ENCODE measurements at places on chromosomes 13 and 19. TPM values are rescaled to one million over a fixed set of nuclear protein-coding genes. Genes with fewer than 3 reads are reported as not detected.

HSD17B14 gene
- 2.0 TPM for total RNA-seq

C19orf85 gene
- total RNA-seq, result not detected

DNA sequence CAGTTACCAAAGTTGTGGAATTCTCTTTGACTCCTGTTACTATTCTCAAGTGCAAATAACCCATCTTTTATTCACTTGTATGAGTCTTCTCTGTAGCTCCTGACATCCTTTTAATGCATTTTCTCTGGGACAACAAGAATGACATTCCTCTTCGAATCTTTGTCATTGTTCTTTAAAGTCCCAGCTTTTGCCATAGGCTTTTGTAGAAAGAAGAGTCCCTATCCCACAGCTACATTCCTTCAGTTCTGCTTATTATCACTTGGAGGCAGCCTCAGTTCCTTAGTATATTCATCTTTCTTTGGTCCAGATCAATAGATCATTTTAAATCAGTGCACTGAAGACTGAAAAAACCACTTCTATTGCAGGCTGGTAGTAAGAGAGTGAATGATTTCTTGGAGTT lies 560.2 kb downstream of the DACH1 start:
- no peaks in the 10 kb centered on the region for H3K36me3 ChIP-seq
- H3K27me3 ChIP-seq, result peaks cover 17% of the 10 kb centered on the region
- no peaks in the 10 kb centered on the region for H3K4me1 ChIP-seq

DNA sequence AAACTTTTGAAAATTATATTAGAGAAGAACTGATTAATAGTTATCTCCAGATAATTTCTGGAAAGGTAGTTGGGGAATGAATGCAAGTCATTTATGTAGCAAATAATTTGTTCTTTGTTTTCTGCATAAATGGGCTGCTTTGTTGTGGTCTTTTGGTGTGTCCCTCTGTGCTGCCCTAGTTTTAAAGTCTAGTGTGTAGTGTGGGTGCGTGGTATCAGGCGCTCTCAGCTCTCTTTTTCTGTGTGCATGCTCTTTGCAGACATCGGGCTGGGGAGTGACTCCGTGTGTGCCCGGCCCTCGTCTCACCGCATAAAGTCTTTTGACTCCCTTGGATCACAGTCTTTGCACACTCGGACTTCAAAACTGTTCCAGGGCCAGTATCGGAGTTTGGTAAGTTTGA lies 94.5 kb downstream of the ARHGEF7 start:
- no peak for DNase-seq
- H3K27ac ChIP-seq, result no peak overlapping the region
- H3K36me3 ChIP-seq, result no peaks in the 10 kb centered on the region
- no peaks in the 10 kb centered on the region for H3K27me3 ChIP-seq
- no peak overlapping the region for H3K4me3 ChIP-seq

DNA sequence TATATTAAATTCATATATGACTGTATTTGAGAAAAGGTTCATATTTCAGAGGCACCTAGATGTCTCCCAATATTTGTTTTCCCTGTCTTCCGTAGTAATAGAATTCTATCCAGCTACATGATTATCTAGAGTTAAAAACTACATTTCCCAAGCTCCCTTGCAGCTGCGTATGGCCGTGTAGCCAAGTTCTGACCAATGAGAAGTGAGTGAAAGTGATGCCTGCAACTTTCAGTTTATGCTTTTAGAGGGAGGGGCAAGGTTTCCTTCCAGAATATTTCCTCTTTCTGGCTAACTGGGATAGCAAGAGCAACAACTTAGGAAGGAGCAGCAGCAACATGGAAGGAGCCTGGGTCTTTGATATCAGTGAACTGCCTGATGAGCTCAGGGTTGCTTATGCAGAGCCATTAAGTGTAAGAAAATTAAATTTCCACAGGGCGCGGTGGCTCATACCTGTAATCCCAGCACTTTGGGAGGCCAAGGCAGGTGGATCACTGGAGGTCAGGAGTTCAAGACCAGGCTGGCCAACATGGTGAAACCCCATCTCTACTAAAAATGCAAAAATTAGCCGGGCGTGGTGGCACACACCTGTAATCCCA lies 23.2 kb upstream of the CYP2A13 start:
- H3K27me3 ChIP-seq, result peaks cover 54% of the 10 kb centered on the region
- no peak overlapping the region for H3K27ac ChIP-seq
- H3K4me1 ChIP-seq, result no peaks in the 10 kb centered on the region
- H3K36me3 ChIP-seq, result no peaks in the 10 kb centered on the region
- H3K4me3 ChIP-seq, result no peak overlapping the region
- DNase-seq, result peak; percentile 47

DNA sequence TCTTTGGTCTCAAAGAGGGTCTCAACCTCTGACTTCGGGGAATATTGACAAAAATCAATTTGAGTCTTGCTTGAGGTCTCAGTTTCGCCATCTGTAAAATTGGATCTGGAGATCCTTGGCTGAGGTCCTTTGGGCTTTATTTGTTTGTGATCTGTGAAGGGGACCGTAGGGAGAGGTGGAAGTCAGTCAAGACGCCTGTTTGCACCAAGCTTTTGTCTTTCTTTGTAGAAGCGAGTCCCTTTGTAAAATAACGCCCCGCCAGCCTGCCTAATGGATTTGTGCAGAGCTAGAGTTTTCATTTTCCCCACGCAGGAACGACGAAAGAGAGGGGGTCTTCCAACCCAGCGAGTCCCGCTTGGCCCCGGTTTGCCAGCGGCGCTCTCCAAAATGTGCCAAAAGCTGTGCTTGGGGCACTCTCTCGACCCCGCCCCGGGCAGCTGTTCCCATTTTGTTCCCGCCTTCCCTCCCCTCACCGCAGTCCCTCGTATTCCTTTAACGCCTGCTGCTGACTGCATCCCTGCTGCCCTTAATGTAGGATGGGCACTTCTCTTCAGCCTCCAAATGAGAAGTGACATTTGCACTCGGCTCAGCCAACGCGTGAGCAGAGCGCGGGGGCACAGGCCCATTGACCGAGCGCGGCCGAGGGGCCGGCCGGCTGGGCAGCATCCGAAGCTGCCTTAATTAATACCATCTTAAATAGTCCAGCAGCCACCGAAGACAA lies 13.0 kb downstream of the ZIC5 start:
- no peak overlapping the region for H3K4me3 ChIP-seq
- peaks cover 28% of the 10 kb centered on the region for H3K4me1 ChIP-seq
- no peak overlapping the region for H3K27ac ChIP-seq
- no peak for DNase-seq
- no peaks in the 10 kb centered on the region for H3K27me3 ChIP-seq
- H3K36me3 ChIP-seq, result peaks cover 10% of the 10 kb centered on the region

DNA sequence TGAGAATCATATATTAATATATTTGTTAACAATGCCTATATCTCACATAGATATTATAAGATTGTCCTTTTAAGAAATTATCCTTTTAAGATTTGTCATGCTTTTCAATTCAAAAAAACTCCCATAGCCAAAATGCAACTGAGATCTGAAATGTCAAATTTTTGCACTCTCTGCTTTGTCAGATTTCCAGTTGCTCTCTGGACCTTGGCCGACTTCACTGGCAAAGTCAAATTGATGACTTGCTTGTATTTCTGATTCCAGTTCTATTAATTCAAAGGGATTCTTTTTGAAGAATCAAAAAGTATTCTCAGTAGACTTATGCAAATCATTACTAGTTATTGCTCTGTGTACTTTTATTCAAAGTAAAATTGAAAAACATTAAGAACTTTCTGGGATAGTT lies 101.2 kb upstream of the SCEL start:
- no peak overlapping the region for H3K27ac ChIP-seq
- H3K36me3 ChIP-seq, result no peaks in the 10 kb centered on the region
- DNase-seq, result no peak
- no peaks in the 10 kb centered on the region for H3K4me1 ChIP-seq
- no peaks in the 10 kb centered on the region for H3K27me3 ChIP-seq

DNA sequence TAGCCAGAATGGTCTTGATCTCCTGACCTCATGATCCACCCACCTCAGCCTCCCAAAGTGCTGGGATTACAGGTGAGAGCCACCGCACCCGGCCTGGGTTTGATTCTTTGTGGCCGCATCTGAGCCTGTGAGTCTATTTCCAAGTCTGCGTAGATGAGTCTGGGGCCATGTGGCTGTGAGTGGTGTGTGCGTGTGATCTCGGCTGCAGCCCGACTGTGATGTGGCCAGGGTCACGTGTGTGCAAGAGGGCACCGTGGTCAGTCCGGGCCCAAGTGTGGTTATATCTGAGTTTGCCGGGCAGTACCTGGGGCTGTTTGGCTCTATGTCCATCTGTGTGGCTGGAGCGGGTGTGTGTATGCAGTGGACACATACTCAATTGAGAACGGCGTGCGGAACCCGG lies 5.4 kb downstream of the MEIS3 start:
- H3K27ac ChIP-seq, result no peak overlapping the region
- no peak overlapping the region for H3K4me3 ChIP-seq
- no peaks in the 10 kb centered on the region for H3K27me3 ChIP-seq

DNA sequence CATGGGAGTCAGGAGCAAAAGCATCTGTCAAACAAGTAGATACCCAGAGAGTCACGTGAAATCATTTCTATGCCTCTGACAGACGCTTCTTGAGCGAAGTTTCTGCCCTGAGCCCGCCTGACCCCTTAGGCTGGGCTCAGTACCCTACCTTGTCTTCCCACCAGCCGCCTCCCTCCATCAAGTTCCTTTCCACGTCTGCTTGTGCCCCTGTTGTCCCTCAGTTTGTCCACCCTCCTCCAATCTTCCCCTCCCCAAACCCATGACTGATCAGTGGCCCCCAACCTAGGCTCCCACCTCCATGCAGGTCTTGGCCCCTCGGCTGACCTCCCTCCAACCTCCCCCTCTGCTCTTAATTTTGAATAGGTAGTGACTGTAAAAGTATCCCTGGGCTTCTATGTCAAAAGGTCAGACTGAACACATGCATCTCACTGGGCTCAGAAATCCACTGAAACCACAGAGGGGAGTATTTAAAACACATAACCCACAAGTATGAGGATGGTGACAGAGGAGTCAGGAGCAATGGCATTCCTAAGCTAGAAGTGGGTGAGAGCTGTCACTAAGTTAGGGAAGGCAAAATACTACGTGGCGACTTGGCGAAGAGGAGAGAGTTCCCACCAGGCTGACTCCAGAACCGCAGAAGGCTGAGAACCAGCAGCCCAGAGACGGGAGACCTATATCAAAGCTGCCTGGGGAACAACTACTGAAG lies 1.7 kb upstream of the ZNF446 start:
- H3K27me3 ChIP-seq, result no peaks in the 10 kb centered on the region
- H3K4me1 ChIP-seq, result peaks cover 6% of the 10 kb centered on the region
- no peaks in the 10 kb centered on the region for H3K36me3 ChIP-seq

DNA sequence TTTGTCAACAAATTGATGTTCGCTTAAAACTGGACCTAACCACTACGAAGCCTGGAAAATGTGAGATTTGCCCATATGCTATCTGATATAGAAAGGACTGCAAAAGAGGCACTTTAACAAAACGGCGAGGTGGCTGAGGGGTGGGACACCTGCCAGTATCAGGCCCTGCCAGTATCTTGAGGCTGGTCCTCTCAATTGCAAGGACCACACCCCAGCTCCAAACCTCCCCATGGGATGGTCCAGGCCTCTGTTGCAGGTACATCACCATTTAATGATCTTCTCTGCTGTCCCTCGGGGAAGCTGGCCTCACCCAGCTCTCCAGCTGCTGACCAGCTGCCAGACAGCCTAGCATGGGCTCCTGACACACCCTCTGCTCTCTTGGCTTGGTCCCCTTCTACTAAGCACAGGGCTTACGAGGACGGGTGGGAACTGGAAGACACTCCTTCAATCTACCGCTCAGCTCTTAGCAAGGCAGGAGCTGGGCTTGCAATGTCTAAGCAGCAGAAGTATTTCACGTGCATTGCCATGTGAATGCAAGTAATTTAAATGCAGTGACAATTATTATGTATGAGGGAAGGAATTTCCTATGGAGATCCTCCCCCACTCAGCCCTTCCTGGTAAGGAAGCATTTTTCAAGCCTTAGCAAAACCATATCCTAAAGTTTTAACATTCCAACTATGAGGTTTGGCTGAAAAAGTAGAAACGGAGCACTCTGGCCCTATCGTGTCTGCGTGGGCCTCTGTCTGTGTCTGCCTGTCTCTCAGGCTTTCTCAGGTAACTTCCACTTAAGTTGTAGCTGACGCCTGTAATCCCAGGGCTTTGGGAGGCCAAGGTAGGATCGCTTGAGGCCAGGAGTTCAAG lies 63.9 kb downstream of the LATS2 start:
- H3K4me1 ChIP-seq, result peaks cover 20% of the 10 kb centered on the region
- no peaks in the 10 kb centered on the region for H3K36me3 ChIP-seq
- peak; percentile 77 for DNase-seq
- no peak overlapping the region for H3K4me3 ChIP-seq

DNA sequence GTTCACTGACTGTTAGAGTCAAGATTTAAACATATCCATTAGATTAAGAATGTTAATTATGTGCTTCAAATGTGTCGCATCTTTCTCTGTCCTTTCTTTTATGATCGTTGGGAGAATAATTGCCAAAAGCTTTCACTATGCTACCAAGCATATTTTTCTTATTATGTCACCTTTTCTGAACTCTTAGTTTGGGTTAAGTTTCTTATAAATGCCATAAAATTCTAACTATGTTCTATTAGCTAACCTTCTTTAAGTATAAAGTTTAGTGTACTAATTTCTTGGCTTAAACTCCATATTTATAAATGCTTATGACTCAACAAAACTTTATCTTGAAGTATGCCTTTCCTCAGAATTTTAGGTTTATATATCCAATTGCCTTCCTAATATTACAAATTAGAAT lies 1759.4 kb downstream of the PCDH9 start:
- no peaks in the 10 kb centered on the region for H3K27me3 ChIP-seq
- H3K4me1 ChIP-seq, result no peaks in the 10 kb centered on the region
- no peak for DNase-seq
- no peaks in the 10 kb centered on the region for H3K36me3 ChIP-seq
- H3K4me3 ChIP-seq, result no peak overlapping the region
- no peak overlapping the region for H3K27ac ChIP-seq

DNA sequence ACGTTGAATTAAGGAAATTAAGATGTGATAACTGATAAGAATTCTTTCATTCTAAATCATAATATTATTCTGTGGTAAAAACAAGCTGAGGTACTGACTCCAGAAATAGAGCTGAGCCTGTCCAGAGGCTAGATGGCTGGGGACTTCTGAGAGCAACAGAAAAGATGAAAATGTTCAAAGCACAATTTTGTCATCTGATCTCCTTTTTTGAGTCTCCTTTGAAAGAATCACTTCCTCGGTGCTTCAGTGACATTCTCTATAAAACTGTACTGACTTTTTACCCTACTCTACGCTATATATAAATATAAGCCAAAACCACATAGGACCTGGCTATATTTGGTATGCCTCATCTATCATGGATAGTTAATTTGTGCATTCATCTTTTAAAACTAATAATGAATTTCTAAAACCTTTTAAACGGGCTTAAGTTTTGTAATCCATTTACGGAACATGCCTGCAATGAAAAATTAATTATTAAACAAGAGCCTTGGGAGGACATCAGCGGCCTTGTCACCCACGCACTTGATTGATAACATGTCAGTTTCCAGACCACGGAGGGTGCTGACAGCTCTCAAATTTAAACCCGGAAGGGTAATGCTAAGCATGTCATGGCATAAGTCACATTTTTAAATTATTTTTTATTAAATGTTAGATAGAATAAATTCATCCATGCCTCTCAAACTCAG lies 235.5 kb downstream of the PCDH9 start:
- no peak overlapping the region for H3K27ac ChIP-seq
- no peak for DNase-seq
- H3K27me3 ChIP-seq, result peaks cover 67% of the 10 kb centered on the region
- no peak overlapping the region for H3K4me3 ChIP-seq
- no peaks in the 10 kb centered on the region for H3K4me1 ChIP-seq

All from A673 (cell line).